ENCODE measurements at places on chromosomes 16 and 17. TPM values are rescaled to one million over a fixed set of nuclear protein-coding genes. Genes with fewer than 3 reads are reported as not detected.

The IGSF6 gene
- not detected for total RNA-seq

DNA sequence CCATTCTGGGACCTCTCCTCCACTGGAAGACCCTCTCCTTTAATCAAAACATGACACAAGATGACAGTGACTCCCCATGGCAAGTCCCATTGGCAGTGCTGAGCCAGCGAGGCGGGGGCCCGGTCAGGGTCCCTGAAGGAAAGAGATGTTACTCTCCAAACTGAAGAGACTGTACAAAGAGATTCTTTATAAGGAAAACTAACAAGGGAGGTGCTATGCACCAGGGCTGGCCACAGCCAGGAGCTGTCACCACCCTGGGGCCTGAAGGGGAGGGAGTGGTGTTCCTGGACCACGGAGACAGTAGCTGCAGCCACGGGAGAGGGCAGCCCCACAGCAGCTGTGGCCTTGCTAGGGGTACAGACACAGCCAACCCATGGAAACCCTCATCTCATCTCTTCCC, 123.1 kb downstream of the XYLT1 start:
- no peak for DNase-seq

GRCh38 chr16:15606518-15607220, 36.3 kb downstream of the MARF1 start:
- no peak for DNase-seq

DNA sequence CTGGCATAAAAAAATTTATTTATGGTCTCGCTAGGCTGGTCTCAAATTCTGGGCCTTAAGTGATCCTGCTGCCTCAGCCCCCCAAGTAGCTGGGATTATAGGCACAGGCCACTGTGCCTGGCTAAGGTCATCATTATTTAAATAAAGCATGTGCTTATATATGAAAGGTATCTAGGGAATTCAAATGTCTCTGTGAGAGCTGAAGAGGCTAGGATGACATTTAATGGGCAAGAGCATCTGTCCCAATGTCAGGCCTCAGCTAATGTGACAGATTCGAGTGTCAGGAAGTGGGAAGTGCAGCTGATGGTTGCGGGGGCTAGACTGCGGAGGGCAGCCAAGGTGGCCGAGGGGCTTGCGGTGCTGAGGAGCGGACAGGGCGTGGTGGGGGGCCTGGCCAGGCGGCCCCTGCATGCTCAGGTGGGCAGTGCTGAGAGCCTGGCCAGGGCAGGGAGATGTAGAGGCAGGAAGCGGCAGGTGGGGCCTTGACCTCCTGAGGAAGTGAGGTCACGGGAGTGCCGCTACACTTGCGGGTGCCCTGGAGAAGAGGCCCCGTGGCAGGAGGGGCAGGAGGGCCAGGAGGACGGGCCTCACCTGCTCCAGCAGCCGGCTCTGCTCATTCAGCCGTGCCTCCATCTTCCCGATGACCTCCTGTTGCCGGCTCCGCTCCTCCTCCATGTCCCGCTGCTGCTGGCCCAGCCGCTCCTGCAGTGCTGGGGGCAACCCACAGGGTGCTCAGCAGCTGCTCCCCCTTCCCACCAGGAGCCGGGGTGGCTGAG, 12.6 kb upstream of the MRPL38 start:
- DNase-seq, result no peak

GRCh38 chr16:25553711-25554436, 137.9 kb upstream of the HS3ST4 start:
- no peak for DNase-seq
